Brain (organoid and tissue), 16 donors: ENCODE measurements at places on chromosomes 5 and 9.
A peak's percentile ranks its signal among the peaks of the same experiment; 100 is the strongest.

DNA sequence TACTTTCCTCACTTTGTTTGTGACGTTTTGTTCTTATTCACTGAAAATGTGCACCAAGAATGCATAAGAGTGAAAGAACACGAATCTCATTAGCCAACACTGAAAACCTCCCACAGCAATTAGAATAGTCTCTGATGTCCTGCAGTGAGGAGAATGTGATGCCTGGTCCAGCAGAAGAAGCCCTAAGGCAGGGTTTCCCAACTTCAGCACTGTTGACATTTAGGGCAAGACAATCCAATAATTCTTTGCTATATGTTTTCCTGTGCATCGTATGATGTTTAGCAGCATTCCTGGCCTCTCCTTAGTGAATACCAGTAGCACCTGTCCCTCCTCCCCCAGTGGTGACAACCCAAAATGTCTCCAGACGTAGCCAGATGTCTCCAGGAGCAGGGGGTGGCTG, 14.8 kb downstream of the MVB12B start:
- DNase-seq: no peak

- no peak for DNase-seq
These were observed 11.1 kb downstream of the GLDC start for GRCh38 chr9:6634444-6634843.

GRCh38 chr5:132002757-132003156, 8.7 kb downstream of the ACSL6 start:
- DNase-seq: no peak

GRCh38 chr5:32465076-32465475, 20.5 kb upstream of the ZFR start:
- DNase-seq: no peak

GRCh38 chr9:95935861-95936578, 60.5 kb downstream of the ERCC6L2 start:
- no peak for DNase-seq

GRCh38 chr5:34415559-34416198, 240.4 kb upstream of the RAI14 start:
- DNase-seq: no peak

GRCh38 chr9:136696502-136696901, 9.2 kb upstream of the AGPAT2 start:
- DNase-seq: no peak

- no peak for DNase-seq
These were observed 17.1 kb downstream of the FCN2 start for GRCh38 chr9:134897584-134898170.

DNA sequence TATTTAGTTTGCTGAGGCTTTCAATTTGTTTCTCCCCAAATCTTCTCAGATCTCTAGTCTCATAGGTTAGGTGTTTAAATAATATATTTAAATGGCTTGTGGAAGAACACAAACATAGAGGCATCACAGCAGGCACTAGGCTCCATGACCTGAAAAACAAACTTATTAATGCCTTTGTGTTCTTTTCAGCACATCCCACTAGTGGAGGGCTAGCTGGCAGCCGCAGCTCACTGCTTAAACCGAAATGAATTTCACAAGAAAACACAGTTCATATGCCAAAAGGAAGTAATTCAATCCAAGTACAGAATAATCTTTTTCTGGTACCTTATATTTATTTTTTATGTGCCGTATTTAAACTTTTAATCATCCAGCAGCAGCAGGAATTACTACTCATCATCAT, 382.5 kb downstream of the PLK2 start:
- no peak for DNase-seq

DNA sequence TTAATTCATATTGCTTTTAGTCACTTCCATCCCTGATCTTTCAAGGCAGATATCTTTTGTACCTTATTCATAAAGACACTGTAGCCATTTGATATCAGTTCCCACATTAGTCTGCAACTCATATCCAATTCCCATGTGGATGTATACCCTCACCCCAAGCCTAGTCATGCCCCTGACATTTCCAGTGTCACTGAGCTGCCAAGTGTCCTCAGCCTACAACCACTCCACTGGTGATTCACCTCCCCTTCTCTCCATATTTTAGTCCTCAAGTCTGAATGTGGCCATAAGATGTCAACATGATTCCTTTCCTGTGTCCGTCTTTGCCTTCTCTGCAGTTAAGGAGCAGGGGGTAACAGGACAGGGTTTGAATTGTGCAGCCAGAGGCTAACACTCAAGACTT, 346.9 kb downstream of the RAB3C start:
- DNase-seq: no peak

GRCh38 chr9:77820293-77820954, 172.3 kb upstream of the GNA14 start:
- no peak for DNase-seq

GRCh38 chr5:10866913-10867312, 105.9 kb upstream of the DAP start:
- no peak for DNase-seq

- DNase-seq: peak; percentile 37
These were observed 34.0 kb upstream of the NCS1 start for GRCh38 chr9:130138171-130138653.

DNA sequence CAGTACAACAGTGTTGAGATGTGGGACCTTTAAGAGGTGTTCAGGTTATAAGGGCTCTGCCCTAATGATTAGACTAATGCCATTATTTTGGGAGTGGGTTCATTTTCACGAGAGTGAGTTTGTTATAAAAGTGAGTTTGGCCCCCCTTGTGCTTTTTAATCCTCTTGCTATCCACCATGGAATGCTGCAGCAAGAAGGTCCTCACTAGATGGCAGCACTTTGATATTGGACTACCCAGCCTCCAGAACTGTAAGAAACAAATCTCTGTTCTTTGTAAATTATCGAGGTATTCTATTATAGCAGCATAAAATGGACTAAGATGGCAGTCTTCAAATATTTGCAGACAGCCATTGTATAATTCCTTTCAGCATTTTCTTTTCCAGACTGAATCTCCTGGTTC, 212.4 kb downstream of the LRRC70 start:
- no peak for DNase-seq

- DNase-seq: no peak
These were observed 74.5 kb downstream of the MVB12B start for GRCh38 chr9:126401107-126401506.

GRCh38 chr9:35683323-35683722, 6.4 kb downstream of the TPM2 start:
- no peak for DNase-seq

GRCh38 chr5:132059696-132060500, 557 bp upstream of the IL3 start:
- no peak for DNase-seq

- DNase-seq: no peak
These were observed 221.1 kb downstream of the FANCC start for GRCh38 chr9:95096381-95096780.

- no peak for DNase-seq
These were observed 112.3 kb downstream of the SMARCA2 start for GRCh38 chr9:2127486-2127885.

DNA sequence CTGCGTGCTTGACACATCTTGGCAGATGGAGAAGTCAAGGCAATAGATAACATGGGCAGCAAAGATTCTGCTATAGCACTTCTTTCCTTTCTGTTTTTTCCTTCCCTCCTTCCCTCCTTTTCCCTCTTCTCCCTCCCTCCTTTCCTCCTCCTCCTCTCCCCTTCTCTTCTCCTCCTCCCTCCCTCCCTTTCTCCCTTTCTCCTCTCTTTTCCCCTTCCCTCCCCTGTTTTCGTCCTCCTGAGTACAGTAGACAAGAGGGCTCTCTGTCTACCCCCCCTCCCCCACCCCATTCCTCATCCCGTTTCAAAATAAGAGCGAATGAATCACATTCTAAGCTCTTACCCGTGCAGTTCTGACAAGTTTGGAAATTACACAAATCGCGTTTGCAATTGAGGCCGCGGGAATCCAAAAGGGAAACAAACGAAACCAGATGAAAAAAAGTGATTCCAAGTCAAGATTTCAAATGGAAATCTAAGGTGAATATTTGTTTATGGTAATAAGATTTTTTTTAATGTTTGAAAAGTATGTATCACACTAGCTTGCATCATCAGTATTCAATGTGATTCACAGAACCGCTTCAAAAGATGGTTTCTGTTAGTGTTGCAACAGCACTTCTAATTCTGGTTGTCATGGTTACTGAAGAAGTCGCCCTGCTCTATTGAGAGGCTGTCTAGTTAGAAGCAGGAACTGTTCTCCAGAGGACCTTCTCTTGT, 1.3 kb downstream of the NIM1K start:
- peak; percentile 91 for DNase-seq

DNA sequence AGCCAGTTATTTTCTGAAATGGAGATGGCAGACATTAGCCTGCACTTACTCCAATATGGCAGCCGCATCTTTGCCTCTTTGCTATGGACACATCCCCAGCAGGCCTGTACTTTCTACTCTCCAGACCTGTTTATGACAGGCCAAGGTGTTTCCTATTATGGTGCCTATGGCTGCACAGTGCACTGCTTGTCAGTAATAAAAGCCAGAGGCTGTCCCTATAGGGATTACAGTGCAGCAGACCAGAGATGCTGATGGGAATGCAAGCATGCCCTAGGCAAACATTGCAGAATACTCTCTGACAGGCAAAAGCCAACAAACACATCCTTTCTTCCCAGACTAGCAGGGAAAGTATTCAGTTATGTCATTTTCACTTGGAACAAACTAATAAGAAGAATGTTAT, 442.9 kb downstream of the RAB3C start:
- no peak for DNase-seq

DNA sequence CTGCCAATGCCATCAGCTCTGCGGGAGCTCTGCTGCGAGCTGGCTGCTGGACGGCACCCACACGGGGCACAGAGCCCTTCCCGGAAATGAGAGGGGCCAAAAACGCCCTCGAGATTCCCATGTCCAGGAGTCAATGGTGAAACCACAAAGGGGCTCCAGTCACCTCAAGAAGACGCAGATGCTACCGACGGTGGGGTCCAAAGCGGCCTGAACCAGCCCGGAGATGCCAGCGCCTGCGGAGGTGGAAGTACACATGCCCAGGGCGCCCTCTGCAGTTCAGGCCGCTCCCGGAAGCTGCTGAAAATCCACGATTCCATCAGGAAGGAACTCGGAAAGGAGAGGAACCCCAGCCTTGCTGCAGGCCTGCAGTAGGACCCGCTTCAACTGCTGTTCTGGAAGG, 82.4 kb upstream of the SELENOP start:
- no peak for DNase-seq

DNA sequence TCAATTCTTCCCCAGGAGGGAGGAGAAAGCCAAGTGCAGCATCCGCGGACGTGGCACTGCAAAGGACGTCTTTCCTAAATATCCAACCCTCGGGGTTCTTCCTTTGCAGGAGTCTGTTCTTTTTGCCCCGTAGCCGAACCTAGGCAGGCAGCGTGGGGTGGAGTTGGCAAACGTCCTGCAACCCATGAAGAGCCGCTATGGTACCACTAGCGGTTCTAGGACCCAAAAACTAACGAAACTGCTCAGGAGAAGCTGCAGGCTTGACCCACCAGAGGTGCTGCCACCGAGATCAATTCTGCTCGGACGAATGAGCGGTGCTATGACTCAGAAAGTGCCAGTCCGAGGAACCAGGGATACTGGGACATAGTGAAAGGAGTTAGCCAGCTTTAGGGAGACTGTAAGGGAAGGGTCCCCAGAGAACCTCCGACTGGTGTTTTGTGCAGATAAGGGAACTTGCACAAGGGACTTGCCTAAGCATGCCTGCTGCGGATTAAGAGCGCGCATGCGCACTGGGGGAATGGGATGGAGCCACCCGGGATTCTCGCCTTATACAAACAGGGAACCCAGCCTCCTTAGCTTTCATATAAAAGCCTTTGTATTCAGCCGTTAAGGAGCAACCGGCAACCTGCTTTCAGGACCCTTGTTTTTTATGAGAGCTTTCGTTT, 32.7 kb downstream of the ANXA2R start:
- peak; percentile 92 for DNase-seq

DNA sequence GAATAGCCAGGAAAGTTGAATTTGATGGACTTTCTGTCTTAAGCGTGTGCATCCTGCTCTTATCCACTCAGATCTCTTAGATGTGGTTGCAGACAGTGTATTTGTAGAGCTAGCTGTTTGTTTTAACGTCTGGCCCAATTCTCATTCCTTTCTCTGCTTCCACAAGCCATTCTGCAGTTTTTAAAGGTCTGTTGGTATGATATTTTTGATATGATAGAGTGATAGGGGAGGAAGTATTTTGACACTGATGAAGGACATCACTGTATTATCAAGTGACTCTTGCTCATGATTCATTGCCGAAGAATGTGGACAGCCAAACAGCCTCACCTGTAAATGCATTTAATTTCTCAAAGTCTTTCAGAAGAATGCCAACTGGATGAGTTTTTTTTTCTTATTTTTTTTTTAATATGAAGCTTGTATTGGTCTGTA, 4.5 kb downstream of the TJP2 start:
- DNase-seq: no peak

GRCh38 chr9:3912817-3913216, 387.0 kb upstream of the RFX3 start:
- DNase-seq: peak; percentile 19

- DNase-seq: no peak
These were observed 188.7 kb downstream of the LURAP1L start for GRCh38 chr9:12963537-12963936.

DNA sequence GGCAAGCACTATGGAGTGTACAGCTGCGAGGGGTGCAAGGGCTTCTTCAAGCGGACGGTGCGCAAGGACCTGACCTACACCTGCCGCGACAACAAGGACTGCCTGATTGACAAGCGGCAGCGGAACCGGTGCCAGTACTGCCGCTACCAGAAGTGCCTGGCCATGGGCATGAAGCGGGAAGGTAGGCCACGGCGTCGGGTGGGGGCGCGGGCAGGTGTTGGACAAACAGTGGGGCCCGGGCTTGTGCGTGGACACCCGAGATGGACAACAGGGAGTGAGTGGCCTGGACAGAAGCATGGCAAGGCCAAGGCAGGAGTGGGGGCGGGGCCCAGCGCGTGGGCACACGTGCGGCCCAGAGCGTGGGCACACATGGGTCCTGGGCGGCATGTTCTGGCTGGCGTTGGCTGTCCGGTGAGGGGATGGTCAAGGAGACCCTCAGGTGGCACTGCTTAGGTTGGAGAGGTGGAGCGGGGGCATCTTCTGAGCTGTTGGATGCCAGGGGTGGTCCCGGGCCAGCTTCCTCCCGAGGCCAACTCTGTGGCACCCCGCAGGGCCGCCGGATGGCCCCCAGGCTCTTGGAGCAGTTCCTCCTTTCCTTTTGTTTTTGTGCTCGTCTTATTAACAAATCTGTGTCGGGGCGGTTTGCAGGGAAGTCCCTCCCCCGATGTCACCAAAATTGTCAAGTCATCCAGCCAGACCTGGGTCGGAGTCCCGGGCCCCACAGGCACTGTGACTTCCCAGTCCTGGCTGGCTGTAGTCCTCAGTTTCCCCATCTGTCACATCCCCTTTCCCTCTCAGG, 82.9 kb downstream of the RXRA start:
- DNase-seq: no peak

DNA sequence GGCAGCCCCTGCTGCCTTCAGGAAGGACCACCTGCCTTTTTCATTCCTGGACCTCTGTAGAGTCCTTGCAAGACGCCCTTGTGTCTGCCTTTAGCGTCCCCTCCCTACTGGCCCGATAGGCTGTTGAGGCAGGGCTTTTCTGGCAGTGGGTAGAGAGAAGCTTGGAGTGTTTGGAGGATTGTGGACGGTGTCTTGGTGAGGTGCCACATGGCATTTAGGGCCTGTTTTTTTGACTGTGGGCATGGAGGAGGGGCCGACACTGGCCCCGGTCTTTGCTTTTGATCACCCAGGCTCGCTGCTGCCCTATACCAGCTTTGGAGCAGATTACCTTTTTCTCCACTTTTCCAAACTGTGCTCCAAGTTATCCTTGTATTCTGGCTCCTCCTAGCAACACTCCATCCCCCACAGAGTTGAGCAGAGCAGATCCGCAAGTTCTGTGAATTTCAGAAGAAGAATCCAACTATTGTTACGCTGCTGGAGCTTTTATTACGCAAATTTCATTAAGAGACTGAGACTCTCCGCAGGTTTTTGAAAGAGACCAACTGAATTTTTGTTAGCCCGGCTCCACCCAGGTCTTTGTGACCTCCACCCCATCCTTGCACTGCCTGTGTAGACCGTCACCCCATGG, 34.8 kb upstream of the PRDM12 start:
- peak; percentile 12 for DNase-seq
